ENCODE measurements at places on chromosomes 2 and 18.

- no peak for DNase-seq
Measured at GRCh38 chr2:240626531-240627300, 1.4 kb downstream of the GPR35 start.

- DNase-seq, result no peak
Measured at GRCh38 chr2:16277117-16277516, 336.8 kb downstream of the MYCN start.

DNA sequence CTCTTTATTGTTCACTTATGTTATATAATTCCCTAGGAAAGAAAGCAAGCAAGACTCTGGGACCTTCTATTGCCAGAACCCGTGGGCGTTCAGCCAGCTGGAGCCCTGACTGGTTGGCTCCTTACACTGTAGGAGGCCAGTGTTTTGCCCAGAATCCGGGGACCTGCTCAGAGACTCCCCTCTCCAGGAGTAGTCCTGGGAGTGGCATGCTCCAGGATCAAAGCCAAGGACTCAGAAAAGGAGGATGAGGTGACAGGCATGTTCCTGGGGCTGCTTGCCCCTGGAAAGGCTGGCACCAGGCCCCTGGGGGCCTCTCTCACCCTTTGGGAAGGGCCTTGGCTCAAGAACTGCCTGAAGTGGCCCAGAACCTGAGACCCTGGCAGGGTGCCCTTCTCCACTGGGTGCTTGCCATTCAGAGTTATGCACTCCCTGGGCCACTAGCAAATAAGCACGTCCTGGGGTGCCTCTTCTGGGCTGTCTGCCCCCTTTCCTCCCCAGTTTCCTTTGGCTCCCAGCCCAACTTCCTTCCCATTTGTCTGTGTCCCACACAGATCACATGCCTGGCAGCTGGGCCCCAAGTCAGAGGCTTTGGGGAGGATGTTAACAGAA lies 19.6 kb upstream of the KIF3C start:
- no peak for DNase-seq

DNA sequence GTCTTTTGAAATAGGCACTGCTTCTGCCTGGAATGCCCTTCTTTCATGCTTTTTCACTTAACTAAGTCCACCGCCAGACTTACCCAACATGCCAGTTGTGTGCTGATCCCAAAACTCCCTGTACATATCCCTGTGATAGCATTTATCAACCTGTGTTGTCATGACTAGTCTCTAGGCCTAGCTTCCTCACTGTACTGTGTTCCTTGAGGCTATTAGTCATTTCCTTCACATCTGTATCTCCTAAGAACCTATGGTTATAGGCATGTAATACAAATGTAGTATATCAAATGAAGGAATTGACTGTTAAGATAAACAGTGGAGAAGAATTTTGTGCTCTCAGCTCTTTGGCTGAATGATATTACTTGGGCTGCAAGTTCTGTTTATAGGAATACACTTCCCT lies 184.3 kb downstream of the CYRIA start:
- no peak for DNase-seq

DNA sequence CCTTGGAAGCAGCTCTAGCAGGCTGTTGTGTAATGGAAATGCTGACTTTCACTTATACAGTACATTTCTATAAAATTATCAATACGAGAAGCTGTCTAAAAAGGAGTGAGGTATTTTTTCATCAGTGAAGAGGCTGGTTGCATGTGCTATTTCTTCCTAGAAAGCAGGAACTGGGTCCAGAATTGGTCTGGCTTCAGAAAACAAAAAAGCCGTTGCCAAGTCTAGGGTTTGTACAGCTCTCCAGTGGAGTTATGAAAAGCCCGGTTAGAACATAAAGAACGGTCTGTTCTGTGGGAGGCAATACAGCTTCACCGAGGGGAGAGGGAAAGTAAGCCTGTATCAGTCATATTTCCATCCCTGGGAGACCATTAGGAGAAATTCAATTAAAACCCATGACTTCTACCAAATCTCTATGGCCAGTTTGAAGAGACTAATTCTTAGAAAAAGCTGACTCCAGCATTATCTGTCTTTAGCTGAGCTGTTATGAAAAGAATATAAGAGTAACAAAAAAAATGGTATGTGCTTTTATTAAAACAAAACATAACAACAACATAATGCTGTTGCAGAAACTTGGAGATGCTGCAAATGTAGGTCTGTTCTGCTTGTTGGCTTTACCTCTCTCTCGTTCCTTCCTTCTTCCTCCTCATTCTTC lies 217.0 kb downstream of the CMPK2 start:
- DNase-seq, result no peak

GRCh38 chr18:58391231-58391825 lies 237.6 kb downstream of the ALPK2 start:
- no peak for DNase-seq

GRCh38 chr2:10002681-10003080 lies 40.7 kb upstream of the KLF11 start:
- DNase-seq, result no peak

- DNase-seq, result no peak
Measured at GRCh38 chr2:120875431-120875830, 139.8 kb downstream of the GLI2 start.

GRCh38 chr2:10469301-10469700 lies 21.2 kb upstream of the ODC1 start:
- no peak for DNase-seq

DNA sequence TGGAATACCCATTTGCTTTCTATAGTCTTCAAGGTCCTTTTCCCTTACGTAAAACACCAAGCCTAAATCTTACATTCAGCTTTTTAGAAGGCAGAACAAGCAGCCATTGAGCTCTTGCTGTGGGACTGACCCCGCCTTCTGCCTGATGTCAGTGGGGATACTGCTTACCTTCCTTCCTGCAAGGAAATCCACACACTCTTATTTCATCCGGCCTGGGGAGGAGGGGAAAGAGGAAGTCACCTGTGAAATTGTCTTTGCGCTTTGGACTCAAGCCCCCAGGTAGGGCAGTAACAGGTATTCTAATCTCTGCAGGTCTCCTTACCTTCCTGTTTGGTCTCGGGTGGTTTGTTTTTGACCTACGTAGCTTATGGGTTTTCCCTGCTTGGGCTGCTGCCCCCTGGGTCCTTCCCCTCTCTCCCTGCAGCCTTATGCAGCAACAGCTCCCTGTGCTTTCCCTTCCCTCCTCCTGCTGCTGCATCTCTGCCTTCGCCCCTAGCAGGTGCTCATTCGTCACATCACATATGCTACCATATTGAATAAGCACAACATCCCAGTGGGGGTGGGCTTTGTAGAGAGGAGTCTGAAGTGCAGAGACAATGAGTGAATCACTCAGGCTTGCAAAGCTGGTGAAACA lies 402.5 kb upstream of the TRIB2 start:
- DNase-seq, result no peak

GRCh38 chr2:98569197-98569793 lies 39.0 kb downstream of the COA5 start:
- DNase-seq, result no peak

DNA sequence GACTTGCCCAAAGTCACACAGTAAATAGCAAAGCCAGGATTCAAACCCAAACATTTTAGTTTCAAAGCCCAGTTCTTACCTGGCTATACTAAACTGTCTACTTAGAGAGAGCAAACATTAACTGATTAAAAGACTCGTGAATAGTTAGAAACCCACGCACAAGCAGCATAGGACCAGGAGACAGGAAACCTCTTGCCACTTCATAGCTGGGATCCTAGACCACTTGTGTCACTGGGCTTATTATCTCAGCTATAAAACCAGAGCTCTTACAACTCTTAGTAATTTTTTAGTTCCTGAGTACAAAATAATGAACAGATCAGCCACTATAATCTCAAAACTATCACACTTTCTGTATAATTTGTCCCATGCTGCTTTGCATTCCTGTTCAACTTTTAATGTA lies 2.4 kb upstream of the AAK1 start:
- DNase-seq, result no peak

- no peak for DNase-seq
Measured at GRCh38 chr2:121667618-121668017, 18.4 kb upstream of the CLASP1 start.

DNA sequence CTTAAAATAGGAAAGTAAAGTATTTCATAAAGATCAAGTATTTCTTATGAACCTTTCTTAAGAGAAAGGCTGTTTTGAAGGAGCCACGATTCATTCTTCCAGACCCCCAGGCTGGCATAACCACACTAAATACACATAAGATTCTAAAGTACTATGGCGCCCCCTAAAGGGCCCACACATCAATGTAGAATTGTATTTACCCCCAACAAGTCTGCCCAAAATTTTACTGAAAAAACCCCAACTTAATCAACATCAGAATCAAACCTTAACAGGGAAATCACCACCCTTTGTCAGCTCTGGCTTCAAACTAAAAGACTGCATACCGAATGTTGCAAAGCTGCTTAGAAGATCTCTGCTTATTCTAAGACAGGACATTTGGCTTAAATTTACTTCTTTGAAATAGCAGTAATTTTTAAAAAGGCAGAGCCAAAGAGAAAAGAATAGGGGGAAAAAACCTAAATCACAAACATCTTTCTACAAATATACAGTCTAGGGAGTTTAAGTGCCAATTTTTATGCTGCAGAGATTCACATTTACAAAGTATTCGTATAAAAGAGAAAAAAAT lies 20.4 kb upstream of the BCL2 start:
- DNase-seq, result no peak

GRCh38 chr2:112184121-112184520 lies 45.9 kb downstream of the FBLN7 start:
- no peak for DNase-seq

DNA sequence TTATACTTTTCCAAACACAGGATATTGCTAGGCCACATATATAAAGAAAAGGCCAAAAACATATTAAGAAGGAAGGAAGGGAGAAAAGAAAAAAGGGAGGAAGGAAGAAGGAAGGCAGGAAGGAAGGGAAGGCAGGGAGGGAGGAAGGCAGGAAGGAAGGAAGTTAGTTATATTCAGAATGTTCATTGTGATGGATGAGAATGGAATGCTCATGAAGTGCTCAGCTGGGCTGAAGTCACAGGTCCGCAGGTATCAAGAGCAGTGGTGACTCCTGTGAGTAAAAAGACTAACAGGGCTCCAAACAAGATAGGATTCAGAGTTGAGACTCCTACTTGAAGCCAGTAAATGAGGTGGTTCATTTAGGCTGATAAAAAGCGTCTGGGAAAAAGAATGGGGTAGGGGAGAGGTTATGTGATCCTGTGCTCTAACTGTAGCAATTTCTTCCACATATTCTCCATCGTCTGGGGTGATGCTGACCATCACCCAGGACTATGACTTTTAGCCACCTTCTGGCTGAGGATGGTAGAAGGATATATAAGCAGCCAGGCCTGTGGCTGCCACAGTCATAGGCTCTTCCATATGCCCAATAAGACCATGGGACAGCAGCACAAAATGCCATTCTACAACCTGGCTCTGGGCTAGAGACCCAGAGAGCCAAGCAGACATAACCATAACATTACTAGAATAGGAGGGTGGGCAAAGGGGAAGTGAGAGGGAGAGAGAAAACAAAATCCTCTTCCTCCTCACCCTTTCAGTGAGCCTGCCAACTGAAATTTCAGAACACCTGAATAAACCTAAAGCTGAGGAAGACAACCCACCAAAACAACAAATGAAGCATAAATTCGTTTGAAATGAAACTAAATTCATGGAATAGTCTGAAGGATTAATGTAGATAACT lies 173.2 kb downstream of the MYO3B start:
- DNase-seq, result no peak

- DNase-seq, result no peak
Measured at GRCh38 chr18:56823986-56824565, 172.9 kb downstream of the WDR7 start.
